ENCODE measurements at places on chromosomes 2 and 18. TPM values are rescaled to one million over a fixed set of nuclear protein-coding genes. Genes with fewer than 3 reads are reported as not detected.

Gene IL36G
- not detected for total RNA-seq

Gene B3GNT7
- total RNA-seq, result 0.30 TPM

Gene ARHGEF33
- total RNA-seq, result not detected

Gene C1QL2
- not detected for total RNA-seq

Gene MOCOS
- total RNA-seq, result 0.47 TPM

Gene LAMA3
- total RNA-seq, result 0.44 TPM

Gene CAPN14
- total RNA-seq, result 0.15 TPM

Gene NEU2
- not detected for total RNA-seq

Gene IL1F10
- not detected for total RNA-seq

Gene DNAJC5G
- not detected for total RNA-seq

Gene ITPRIPL1
- total RNA-seq, result 13.1 TPM
